Stimulated activated CD8-positive, alpha-beta memory T cell treated with anti-CD3 and anti-CD28 coated beads, Interleukin-2, amount 100 ng/mL, for 1 hour (primary cell): ENCODE measurements at places on chromosomes 13 and 19.

- DNase-seq: no peak
Observed at GRCh38 chr19:43544077-43544476, 11.1 kb downstream of the ZNF575 start.

DNA sequence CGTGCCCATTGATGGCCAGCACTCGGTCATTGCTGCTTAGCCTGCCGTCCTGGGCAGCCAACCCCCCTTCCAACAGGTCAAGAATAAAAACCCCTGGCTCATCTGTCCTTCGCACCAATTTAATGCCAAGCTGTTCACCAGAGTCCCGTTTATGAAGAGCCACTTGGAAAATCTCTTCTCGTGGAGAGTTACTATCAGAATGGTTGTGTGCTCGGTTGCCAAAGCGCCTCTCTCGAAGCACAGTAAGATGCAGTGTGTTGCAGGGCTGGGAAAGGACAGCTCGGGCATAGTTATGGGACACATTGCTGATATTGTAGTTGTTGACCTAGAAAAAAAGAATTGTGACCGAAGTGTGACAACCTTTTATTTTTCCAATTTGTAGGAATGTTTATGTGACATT lies 57.9 kb downstream of the LNX2 start:
- no peak for DNase-seq

DNA sequence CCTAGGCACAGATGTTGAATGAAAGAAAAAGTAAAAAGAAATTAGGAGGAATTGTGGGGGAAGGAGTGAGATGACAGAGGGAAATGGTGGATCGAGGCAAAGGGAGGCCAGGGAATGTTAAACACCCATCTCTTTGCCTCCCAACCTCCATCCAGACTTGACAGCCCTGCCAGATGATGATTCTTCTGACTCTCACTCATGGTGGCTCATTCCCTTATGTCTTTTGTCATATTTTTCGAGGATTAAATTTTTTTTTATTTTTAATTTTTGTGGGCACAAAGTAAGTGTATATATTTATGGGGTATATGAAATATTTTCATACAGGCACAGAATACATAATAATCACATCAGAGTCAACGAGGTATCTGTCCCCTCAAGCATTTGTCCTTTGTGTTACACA lies 42.8 kb downstream of the ADGRE1 start:
- DNase-seq: no peak

DNA sequence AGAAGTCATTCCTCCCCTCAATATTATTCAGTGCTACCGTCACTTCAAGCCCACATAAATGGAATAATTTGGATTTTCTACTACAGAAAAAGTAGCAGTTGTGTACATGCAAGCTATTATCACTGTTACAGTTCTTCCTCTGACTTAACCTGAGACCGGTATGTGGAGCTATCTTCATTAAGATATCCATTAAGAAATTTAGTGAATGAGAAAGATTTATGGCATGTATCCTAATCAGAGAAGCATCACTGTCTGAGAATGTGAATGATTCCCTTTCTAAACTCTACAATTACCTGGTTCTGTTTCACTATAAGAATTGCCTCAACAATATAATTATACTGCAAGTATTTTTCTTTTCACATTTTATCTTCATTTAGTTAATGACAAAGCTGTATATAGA lies 278.7 kb downstream of the KLF5 start:
- DNase-seq: no peak

DNA sequence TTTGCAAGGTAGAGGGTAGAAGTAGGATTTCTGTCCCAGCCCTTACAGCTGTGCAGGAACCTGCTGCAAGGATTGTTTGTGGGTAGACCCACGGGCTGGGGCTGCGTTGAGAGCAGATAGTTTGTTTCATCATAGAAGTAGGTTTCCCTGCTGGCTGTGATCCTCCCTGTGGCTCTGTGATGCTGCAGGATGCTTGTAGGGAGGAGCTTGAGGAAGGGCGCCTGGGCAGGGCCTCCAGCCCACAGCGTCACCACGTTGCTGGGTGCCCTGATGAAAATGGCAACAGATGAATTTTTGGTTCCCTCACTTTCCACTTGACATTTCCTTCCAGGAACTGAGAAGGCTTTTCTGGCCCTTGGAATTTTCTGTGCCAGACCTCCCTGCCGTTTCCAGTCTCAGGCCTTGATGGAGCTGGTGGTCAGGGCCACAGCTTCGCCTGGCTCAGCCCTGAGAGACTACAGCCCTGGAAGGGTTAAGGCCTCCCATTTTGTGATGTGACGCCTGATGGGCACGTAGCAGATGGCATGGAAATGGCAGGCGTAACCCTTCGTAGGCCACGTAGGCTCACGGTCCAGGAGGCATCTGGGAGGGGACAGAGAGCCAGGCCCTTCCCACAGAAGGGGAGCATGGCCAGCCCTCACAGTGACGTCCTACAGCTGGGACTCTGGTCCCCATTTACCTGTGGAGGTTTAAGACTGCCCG lies 42.2 kb downstream of the GATAD2A start:
- no peak for DNase-seq

DNA sequence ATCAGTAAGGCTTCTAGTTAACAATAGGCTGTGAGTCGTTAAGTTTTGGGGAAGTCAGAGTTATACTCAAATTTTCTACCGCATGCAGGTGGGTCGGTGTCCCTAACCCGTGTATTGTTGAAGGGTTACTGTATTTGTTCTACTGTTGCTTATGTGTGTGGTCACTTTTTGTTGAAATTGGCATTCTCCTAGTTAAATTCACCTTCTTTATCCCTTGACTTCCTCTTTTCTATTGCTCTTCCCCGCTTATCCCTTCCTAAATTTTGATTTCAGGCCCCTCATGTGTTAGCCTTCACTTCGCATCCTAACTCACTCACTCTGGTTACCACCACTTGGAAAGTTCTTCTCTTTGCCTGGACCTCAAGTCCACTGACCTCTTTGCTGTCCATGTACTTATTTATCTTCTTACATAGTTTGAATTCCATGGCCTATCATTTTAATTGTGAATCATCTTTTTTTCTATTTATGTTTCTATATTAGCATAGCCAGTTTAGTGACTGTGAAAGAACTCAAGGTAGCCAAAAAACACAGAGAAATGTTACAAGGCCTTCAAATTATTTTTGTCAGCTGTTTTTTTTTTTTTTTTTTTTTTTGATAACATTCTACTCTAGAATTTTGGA lies 52.9 kb downstream of the NDFIP2 start:
- DNase-seq: no peak

DNA sequence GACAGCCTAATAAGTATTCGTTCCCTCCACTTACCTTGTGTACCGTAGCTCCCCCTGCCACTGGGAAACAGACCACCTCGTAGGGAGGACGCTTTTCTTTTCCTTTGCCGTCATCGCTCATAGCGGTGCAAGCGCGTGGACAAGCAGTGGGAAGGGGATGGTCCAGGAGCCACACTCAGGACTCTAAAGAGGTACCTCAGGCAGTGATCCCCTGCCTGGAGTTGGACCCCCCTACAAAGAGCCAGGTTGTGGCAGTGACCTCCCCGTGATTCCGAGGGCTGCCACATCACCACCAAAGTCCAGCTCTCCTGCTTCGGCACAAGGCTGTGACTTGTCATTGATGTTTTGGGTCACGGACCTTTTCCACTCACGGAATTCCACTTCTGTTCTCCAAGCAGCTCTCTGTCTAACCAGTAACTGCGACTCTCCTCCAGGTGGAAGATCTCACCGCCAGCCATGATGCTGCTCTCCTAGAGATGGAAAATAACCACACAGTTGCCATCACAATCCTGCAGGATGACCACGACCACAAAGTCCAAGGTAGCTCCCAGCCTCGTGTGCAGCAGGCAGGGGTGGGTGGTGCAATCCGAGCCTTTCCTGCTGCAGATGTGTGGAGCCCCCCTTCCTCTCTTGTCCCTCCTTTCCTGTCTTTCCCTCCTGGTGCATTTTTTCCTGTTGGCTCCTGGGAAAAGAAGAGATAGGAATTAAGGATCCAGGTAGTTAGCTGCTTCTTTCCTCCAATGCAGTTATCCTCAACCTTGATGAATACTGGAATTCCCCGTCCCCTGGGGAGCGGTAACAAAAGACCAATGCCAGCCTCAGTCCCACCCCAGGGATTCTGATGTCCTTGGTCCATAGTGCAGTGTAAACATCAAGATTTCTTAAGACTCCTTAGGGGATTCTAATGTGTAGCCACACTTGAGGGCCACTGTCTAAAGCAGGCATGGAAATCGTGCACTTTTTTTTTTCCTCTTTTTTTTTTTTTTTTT lies 107.7 kb downstream of the SLC7A1 start:
- DNase-seq: no peak

DNA sequence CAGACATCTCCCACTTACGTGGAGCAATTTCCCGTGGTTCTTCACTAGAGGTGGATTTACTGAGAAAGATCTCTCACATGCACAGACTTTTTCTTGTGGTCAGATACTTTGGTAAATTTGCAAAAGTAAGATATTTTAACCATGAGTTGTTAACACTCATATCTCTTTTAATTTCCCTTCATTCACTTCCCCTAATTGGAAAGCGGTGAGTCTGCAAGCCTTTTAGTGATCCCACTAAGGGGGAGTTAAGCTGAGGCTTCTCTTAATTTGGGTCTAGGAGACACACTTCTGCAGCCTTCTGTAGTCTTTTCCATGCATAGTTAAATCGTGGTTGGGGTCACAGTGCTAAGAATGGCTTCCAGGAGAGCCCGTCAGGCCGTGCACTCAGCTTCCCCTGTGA lies 30.7 kb upstream of the SERPINE3 start:
- DNase-seq: no peak

DNA sequence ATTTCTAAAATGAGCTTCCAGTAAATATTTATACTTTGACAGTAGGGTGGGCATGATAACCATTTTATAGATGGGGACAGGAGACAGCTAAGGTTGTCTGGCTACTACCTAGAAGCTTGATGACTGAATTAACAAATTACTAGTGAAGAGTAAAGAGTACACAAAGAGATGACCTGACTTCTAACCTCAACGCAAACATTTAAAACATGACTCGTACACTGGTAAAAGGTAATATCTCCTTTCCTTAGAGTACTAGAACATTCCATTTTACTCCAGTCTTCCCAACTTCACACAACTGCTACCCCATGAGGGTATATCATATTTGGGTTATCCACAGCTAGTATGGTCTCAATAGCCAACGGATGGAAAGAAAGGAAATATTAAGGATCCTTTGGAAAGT lies 258.9 kb downstream of the FOXO1 start:
- DNase-seq: no peak

DNA sequence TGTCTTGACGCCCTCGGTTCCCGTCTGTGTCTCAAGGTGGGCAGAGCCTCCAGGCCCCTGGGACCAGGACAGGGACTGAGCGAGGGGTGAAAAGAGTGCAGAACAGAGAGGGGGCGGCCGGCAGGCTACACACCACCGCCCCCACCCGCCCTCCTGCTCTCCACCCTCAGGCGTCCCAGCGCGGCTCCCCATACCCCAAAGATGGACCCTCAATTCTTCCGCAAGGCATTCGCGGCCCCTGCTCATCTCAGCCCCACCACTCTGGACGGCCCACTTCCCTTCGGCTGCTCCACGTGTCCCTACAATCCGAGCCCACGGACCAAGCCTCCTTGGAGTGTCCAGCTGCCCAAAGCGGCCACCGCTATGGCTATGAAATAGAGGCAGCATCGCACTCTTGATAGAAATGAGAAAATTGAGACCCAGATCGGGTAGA lies 1.8 kb downstream of the KLF16 start:
- no peak for DNase-seq

GRCh38 chr19:46728693-46729339 lies 11.9 kb upstream of the PRKD2 start:
- peak; percentile 65 for DNase-seq

DNA sequence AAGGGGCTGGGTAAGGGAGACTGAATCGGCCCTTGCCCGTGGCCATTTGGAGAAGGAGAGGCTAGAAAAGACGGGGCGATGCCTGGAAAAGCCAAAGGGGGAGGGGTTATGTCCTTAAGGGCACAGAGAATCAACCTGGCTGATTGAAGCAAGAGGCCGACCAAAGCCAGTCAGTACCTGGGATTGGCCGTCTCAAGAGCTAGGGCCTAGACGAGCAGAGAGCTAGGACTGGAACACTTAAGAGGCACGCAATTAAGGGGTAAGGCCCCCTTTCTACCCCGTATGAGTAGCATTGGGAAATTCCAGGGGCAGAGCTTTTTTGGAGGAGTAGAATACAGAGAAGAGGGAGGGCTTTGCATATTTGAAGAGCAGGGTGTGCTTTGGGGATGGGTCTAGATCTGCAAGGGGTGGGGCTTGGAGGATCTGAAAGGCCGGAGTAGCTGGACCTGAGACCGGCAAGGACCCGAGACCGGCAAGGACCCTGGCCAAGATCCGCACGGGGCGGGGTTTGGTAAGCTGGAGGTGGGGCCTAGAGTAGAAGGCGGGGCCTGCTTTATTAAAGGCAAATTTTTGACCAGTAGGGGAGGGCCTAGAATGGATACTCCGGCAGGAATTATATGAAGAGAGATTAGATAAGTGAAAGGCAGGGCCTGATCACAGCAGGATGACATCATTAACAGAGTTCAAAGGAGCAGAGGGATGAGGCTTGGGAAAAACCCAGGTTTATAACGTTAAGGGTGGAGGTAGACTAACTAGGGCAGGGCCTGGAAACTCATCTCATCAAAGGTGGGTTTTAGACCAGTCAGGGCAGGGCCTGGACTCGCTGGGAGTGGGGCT lies 10.7 kb upstream of the CACNG6 start:
- no peak for DNase-seq

DNA sequence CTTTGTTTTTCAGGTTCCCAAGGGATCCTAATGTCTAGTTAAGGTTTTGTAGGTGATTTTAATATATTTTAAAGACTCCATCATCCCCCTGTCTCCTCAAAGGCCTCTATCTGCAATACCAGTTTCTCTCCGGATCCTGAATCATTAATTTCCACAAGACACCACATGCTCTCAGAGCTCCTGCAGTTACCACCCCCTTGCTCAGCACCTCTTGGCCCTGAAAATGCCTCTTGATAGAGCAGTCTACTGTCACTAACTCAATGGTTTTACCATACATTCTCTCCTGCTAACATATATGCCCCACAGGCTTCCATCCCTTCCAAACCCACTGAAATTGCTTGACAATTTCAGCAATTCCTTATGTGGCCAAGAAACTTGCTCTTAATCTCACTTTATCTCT lies 1.9 kb upstream of the PEG3 start:
- no peak for DNase-seq

DNA sequence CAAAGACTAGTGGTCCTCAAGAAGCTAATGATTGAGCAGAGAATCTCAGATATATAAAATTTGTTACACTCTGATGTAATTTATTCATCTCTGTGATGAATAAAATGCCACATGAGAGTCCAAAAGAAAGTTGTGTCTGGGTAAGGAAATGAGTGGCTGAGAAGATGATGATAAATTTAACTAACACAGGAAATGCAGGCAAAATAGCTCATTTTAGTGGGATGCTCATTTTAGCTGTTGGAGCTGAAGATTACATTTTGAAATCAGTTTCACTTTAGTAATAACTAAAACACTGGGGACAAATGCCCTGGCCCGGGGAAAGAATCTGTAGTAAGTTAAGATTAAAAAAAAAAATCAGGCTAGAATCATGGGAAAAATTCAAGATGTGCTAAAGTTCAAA lies 35.2 kb downstream of the SPRY2 start:
- no peak for DNase-seq
